ENCODE measurements at places on chromosomes 2 and 18.

DNA sequence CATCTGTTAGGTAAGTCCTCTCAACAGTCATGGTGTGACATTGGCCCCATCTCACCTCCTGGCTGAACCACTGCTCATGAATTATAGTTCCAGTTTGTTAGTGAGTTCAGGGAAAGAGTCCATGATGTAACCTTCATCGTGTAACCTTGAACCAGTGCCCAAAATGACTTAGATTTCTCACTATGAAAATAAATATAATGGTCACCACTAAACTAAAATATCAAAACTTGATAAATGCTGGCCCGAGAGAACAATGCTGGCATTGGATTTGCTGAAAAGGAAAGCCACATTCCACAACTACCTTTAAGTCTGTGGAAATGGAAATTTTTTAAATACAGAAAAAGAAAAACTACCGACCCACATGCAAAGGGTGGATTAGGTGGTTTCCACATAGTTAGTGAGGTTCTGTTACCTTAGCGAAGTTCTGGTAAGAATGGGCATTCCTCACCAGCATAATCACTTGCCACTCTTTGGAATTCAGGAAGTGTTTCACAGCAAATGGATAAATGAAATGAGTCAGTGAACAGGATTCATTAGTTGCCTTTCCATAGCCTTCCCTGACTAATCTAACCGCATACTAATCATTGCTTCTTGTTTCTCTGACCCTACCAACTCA is 133.9 kb upstream of the CTAGE1 start:
- H3K4me3 ChIP-seq = no peak overlapping the region
- no peaks in the 10 kb centered on the region for H3K36me3 ChIP-seq
- no peaks in the 10 kb centered on the region for H3K4me1 ChIP-seq
- no peak for DNase-seq
- no peak overlapping the region for H3K27ac ChIP-seq
- peaks cover 5% of the 10 kb centered on the region for H3K27me3 ChIP-seq

DNA sequence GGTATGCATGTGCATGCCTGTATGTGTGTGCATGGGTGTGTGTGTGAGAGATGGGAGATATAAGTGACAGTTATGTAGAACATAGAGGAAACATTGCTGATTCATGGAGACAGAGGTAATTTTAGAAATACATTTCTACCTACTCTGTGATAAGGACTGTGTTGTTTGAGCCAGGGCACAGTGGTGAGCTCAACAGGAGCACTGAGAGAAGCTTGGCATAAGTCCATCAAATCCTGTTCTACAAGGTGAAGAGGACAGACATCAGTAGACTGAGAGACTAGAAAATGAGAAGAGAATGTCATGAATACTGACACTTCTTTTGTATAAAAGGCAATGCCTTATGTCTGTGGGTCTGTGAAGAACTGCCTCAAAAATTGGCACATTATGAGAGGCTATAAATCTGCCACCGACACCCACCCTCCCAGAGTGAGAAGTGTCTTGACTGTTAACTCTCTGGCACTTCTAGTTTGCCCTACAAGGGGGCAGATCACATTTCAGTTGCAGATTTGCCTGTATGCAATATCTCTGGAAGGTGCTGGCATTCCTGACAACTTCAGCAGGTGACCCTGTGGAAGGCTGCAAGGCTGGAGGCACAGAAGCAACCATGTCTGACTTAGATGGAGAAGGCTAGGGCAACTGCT is 962.3 kb upstream of the NRXN1 start:
- H3K4me1 ChIP-seq = no peaks in the 10 kb centered on the region
- H3K27ac ChIP-seq = no peak overlapping the region
- no peak overlapping the region for H3K4me3 ChIP-seq

GRCh38 chr18:34220081-34220815 is 4.5 kb downstream of the NOL4 start:
- no peak overlapping the region for H3K4me3 ChIP-seq
- H3K27me3 ChIP-seq = peaks cover 37% of the 10 kb centered on the region
- H3K27ac ChIP-seq = no peak overlapping the region
- H3K36me3 ChIP-seq = no peaks in the 10 kb centered on the region
- peaks cover 2% of the 10 kb centered on the region for H3K4me1 ChIP-seq

DNA sequence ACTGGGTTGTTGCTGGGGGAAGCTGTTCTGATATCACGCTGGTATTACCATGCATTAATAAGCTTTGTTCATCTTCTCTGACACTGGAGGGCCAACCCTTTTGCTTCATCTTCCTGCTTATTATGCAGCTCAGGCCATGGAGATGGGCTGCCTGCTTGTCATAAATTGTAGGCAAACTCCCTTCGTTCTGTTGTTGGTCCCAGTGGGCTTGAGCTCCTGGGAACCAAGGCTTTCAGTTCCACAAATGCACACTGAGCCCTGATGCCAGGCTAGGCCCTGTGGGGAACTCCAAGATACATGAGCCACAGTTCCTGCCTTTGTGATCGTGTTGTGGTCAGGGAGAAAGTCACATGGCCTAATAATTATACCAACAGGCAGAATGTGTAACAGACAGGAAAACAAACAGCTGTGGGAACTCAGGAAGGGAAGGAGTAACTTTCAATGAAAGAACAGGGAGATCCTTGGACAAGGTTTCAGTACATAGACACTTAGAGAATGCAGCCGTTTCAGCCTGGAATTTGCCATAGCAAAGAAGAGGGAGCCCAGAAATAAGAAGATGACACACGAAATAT is 49.0 kb upstream of the BCL2L11 start:
- H3K4me1 ChIP-seq = no peaks in the 10 kb centered on the region
- peaks cover 25% of the 10 kb centered on the region for H3K27me3 ChIP-seq

DNA sequence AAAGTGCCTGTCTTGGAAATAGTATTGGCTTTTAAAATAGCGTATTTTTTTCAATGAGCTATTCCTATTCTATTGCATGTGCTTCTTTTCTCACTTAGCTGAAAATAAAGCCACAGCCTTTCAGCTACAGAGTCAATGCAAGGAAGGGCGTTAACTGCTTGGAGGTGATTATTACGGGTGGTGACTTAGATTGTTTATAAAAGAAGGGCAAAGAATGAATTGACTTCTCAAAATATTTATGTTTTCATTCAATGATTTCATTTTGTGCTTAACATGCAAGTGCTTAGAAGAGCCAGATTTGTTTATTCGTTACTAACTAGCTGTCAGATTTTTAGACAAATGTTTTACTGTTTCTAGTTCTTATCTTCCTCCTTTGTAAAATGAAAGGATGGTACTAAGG is 2.8 kb upstream of the CHN1 start:
- H3K4me3 ChIP-seq = no peak overlapping the region
- DNase-seq = no peak
- peaks cover 13% of the 10 kb centered on the region for H3K4me1 ChIP-seq
- no peaks in the 10 kb centered on the region for H3K36me3 ChIP-seq
- H3K27me3 ChIP-seq = peaks cover 58% of the 10 kb centered on the region

GRCh38 chr2:162919111-162919510 is 80.5 kb upstream of the KCNH7 start:
- no peaks in the 10 kb centered on the region for H3K4me1 ChIP-seq
- no peak overlapping the region for H3K27ac ChIP-seq
- no peak overlapping the region for H3K4me3 ChIP-seq
- DNase-seq = no peak

DNA sequence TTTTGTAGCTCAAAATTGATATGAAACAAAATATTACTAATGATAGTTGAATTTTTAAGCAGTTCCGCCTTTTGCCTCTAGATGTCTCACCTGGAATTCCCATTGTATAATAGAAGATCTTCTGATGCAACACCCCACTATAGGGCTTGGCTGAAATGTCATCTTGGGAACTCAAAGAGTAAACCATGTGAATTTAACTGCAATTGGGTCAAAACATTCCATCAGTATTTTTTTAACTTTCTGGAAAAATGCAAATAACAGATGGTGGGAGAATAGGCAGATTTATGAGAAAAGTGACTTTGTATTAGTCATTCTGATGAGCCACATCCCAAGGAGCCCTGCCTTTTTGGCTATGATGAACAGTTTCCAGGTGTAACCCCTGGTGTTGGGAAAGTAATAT is 489.9 kb downstream of the NYAP2 start:
- no peaks in the 10 kb centered on the region for H3K4me1 ChIP-seq
- H3K36me3 ChIP-seq = no peaks in the 10 kb centered on the region
- H3K27me3 ChIP-seq = no peaks in the 10 kb centered on the region
- no peak overlapping the region for H3K27ac ChIP-seq
- DNase-seq = no peak

GRCh38 chr2:152418688-152419087 is 83.7 kb downstream of the FMNL2 start:
- no peak overlapping the region for H3K27ac ChIP-seq
- peaks cover 4% of the 10 kb centered on the region for H3K27me3 ChIP-seq
- peaks cover 3% of the 10 kb centered on the region for H3K4me1 ChIP-seq
- H3K4me3 ChIP-seq = no peak overlapping the region
- no peaks in the 10 kb centered on the region for H3K36me3 ChIP-seq

All from activated naive CD4-positive, alpha-beta T cell treated with anti-CD3 and anti-CD28 coated beads, Interleukin-2, amount 10 ng/mL, durations not matched to agents 7 days and 5 days (primary cell).